ENCODE measurements at places on chromosomes 11 and 22. TPM values are rescaled to one million over a fixed set of nuclear protein-coding genes. Genes with fewer than 3 reads are reported as not detected.

DNA sequence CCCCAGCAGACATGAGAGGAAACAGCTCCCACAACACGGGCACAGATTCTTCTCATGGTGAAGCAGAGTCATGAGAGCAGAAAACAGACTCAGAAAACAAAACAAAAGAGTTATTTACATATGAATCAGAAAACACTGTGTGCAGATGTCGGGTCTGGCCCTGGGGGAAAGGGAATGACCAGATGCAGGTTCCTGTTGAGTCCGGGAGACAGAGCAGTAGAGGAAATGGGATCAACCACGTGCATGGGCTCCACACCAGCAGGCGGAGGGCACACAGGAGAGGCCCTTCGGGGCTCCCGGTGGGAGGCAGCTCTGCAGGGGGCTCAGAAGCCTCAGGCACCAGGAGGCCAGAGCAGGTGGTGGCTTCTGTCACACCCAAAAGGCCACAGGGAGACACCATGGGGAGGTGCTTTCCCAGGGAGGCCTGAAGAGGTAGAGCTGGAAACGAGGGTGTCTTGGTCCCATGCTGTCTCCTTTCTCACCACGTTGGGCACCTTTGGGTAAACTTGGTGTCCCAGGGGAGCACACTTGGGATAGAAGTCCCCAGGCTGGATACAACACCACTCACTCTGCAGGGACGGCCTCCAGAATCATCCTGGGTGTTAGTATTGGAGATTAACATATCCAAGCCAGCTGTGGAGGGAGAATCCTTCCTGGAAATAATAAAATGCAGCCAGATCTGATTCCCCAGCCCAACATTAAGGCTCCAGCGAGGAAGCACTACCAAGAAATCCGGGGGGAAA is 764.7 kb downstream of the BRD1 start:
- no peak for DNase-seq
- peaks cover 15% of the 10 kb centered on the region for H3K27me3 ChIP-seq

GRCh38 chr22:27554841-27555456 is 246.6 kb downstream of the MN1 start:
- peaks cover 32% of the 10 kb centered on the region for H3K27me3 ChIP-seq
- H3K4me3 ChIP-seq, result no peak overlapping the region
- H3K36me3 ChIP-seq, result no peaks in the 10 kb centered on the region
- no peak overlapping the region for H3K27ac ChIP-seq
- DNase-seq, result no peak

GRCh38 chr11:34185926-34186841 is 80.8 kb downstream of the NAT10 start:
- H3K27me3 ChIP-seq, result no peaks in the 10 kb centered on the region
- H3K36me3 ChIP-seq, result no peaks in the 10 kb centered on the region
- no peak overlapping the region for H3K4me3 ChIP-seq
- DNase-seq, result no peak

- H3K36me3 ChIP-seq, result peaks cover 3% of the 10 kb centered on the region
- H3K27ac ChIP-seq, result peak overlapping the region; percentile 68
- no peak for DNase-seq
- H3K4me1 ChIP-seq, result peaks cover 12% of the 10 kb centered on the region
- no peak overlapping the region for H3K4me3 ChIP-seq
These were observed 26.0 kb downstream of the PARVA start for GRCh38 chr11:12403122-12403996.

GRCh38 chr22:32606181-32606580 is 131.6 kb downstream of the FBXO7 start:
- H3K27ac ChIP-seq, result no peak overlapping the region
- H3K27me3 ChIP-seq, result peaks cover 4% of the 10 kb centered on the region
- H3K4me3 ChIP-seq, result no peak overlapping the region
- H3K36me3 ChIP-seq, result no peaks in the 10 kb centered on the region
- no peak for DNase-seq
- H3K4me1 ChIP-seq, result no peaks in the 10 kb centered on the region

DNA sequence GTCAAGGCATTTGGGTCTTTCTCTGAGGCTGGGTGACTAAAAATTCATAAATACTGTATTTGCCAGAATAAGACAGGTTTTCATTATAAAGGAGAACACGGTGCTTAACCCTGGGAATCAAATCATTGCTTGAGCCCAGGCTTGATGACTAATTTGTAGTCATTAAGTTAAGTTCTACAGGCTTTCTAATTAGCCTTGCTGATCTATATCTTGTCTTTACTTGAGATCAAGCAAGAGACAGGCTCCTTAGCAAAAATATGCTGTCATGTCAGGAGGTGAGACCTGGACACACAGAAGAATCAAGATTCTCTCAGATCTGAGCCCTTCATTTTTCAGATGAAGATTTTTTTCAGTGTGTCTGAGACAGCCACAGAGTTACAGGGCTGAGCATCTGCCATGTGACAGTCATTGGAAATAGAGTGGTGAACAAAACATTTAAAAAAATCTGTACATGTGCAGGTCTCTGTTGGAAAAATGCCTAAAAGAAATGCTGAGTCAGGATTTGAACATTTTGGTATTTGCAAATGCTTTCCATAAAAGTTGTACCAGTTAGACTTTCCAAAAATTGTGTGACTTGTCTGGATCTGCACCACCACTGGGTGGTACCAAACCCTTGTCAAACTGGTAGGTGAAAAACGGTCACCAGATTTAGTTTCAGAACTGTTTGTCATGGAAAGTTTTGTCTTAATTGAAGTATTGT is 14.6 kb downstream of the ACAT1 start:
- H3K27me3 ChIP-seq, result no peaks in the 10 kb centered on the region
- H3K4me3 ChIP-seq, result no peak overlapping the region
- H3K27ac ChIP-seq, result no peak overlapping the region
- H3K36me3 ChIP-seq, result peaks cover 15% of the 10 kb centered on the region
- no peaks in the 10 kb centered on the region for H3K4me1 ChIP-seq

DNA sequence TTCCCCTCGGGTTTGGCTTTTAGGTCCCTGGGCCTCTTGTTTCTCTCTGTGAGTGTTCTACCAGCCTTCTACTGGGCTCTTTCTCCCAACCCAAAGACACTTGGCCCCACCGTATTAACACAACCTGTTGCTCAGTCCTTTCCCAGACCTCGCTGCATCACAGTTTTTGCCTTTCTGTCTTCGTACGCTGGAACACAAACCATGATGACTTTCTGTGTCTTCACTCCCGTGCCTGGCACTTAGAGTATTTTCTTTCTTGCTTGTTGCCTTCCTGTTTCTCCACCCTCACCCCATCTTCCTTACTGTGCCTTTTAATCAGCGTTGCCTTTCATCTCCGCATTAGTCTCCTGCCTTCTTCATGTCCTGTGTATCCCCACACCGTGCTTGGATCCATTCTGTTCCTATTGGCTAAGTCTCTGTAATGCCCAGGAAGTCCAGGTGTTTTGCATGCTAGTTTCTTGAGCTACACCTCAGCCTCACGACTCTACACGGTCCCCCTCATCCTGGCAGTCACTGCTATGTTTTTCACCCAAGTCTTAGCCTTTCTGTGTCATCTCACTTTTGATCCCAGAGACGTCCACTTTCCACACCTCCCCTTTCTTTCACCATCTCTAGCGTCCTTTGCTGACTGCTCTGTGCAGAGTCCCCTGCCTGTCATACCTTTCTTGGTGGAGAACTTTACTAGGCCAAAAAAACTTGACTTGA is 1.6 kb downstream of the MARK2 start:
- H3K27ac ChIP-seq, result peak overlapping the region; percentile 96
- H3K4me1 ChIP-seq, result peaks cover 50% of the 10 kb centered on the region
- no peak for DNase-seq
- peaks cover 4% of the 10 kb centered on the region for H3K36me3 ChIP-seq
- H3K4me3 ChIP-seq, result peak overlapping the region; percentile 92

- no peaks in the 10 kb centered on the region for H3K4me1 ChIP-seq
- no peaks in the 10 kb centered on the region for H3K27me3 ChIP-seq
- H3K36me3 ChIP-seq, result peaks cover 13% of the 10 kb centered on the region
- no peak overlapping the region for H3K27ac ChIP-seq
- H3K4me3 ChIP-seq, result no peak overlapping the region
These were observed 14.3 kb downstream of the PISD start for GRCh38 chr22:31647523-31648320.

DNA sequence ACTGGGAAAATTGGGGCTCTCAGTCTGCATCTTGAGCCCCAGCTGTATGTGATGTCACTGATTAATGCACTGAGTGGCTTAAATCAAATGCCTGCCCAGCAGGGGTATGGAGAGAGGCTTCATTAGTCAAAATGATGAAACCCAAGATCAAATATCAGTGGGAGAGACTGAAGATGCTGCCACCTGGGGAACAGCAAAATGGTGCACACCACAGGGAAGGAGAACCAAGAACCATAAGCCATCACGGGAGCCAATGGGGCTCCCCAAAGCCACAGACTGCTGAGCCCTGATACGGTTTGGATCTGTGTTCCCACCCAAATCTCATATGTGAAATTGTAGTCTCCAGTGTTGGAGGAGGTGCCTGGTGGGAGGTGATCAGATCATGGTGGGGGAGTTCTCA is 85.6 kb downstream of the CTTN start:
- H3K4me3 ChIP-seq, result no peak overlapping the region
- peaks cover 15% of the 10 kb centered on the region for H3K36me3 ChIP-seq
- DNase-seq, result no peak
- H3K4me1 ChIP-seq, result no peaks in the 10 kb centered on the region

DNA sequence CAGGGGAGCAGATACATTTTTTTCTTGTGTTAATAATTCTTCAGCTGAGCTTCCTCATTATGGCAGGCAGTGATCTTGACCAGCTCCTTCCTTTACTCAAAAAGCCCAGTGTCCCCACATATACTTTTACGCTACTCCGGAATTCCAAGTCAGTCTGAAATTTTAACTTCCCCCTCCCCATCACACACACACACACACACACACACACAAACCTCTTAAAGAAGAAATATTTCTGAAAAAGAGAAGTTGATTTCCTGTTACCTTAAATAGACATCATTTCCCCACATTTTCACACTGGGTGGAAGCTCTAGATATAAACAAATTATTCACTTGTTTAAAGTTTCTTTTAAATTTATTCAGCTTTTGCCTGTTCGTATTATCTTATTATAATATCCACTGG is 113.9 kb downstream of the DBX1 start:
- H3K27ac ChIP-seq, result no peak overlapping the region
- H3K4me3 ChIP-seq, result no peak overlapping the region
- no peaks in the 10 kb centered on the region for H3K27me3 ChIP-seq
- peaks cover 15% of the 10 kb centered on the region for H3K4me1 ChIP-seq
- H3K36me3 ChIP-seq, result peaks cover 32% of the 10 kb centered on the region
- DNase-seq, result no peak

DNA sequence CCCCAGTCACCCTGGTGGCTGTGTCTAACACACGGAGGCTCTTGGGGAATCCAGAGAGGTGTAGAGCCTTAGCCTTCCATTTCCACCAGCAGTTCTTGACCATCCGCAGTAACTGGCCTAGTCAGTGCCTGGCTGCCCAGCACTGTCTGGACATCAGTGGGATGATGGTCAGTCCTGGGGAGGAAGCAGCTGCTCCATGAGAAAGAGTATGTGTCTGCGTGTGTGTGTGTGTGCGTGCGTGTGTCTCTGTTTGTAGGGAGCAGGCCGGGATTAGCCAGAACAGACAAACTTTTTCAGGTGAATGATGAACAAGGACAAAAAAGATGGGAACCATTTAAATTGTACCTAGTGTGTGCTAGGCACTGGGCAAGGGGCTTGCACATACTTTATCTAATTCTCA is 109.3 kb upstream of the SYT13 start:
- H3K36me3 ChIP-seq, result no peaks in the 10 kb centered on the region
- DNase-seq, result no peak
- no peak overlapping the region for H3K4me3 ChIP-seq
- H3K27me3 ChIP-seq, result peaks cover 11% of the 10 kb centered on the region
- no peak overlapping the region for H3K27ac ChIP-seq

DNA sequence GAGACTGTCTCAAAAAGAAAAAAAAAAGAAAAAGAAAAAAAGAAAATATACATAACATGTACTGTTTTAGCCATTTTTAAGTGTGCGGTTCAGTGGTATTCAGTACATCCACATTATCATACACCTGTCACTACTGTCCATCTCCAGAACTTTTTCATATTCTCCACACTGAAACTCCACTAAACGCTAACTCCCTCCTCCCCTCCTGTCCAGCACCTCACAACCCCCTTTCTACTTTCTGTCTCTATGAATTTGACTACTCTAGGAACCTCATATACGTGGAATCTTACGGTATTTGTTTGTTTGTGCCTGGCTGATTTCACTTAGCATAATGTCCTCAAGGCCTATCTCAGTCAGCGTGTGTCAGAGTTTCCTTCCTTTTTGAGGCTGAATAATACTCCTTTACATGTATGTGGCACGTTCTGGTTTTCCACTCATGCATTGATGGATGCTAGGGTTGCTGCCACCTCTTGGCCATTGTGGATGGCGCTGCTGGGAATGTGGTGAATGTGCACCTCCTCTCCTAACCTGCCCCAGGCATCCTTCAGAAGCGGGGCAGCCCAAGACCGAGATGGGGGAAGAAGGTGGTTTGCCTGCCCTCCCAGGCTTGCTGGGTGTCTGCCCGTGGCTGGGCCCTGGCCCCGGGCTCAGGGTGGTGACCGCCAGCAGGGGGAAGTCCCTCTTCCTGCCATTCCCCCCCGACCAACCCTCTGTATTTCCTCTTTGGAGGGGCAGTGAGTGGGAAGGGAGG is 60.5 kb downstream of the BCR start:
- H3K27ac ChIP-seq, result peak overlapping the region; percentile 62
- peaks cover 7% of the 10 kb centered on the region for H3K36me3 ChIP-seq
- no peaks in the 10 kb centered on the region for H3K27me3 ChIP-seq
- no peak for DNase-seq
- H3K4me1 ChIP-seq, result peaks cover 56% of the 10 kb centered on the region

- DNase-seq, result no peak
- peak overlapping the region; percentile 76 for H3K27ac ChIP-seq
- H3K4me1 ChIP-seq, result peaks cover 16% of the 10 kb centered on the region
- H3K4me3 ChIP-seq, result no peak overlapping the region
- H3K36me3 ChIP-seq, result peaks cover 15% of the 10 kb centered on the region
- no peaks in the 10 kb centered on the region for H3K27me3 ChIP-seq
These were observed 172.5 kb downstream of the TBC1D22A start for GRCh38 chr22:46934746-46935491.

- H3K36me3 ChIP-seq, result no peaks in the 10 kb centered on the region
- H3K27ac ChIP-seq, result no peak overlapping the region
- no peaks in the 10 kb centered on the region for H3K4me1 ChIP-seq
- H3K4me3 ChIP-seq, result no peak overlapping the region
These were observed 6.6 kb upstream of the USP2 start for GRCh38 chr11:119388103-119388502.

The POU2AF1 gene
- total RNA-seq, result 0.58 TPM

- H3K36me3 ChIP-seq, result no peaks in the 10 kb centered on the region
- H3K27me3 ChIP-seq, result no peaks in the 10 kb centered on the region
- H3K4me3 ChIP-seq, result no peak overlapping the region
- H3K27ac ChIP-seq, result no peak overlapping the region
These were observed 5.5 kb downstream of the GRK3 start for GRCh38 chr22:25569983-25570382.

DNA sequence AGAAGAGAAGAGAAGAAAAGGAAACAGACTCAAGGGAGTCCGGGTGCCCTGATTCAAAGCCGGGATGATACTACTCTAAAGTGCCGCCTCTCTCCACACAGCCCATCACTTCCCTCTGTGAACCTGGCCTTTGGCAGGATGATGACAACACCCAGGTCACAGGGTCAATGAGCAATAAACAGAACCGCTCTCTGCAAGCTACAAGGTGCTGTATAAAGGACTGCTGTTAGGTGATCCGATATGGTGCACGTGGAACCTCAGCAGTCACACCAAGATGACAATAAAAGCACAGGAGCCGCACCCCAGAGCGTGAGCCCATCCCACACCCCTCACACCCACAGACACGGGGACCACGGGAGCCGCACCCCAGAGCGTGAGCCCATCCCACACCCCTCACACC is 10.7 kb downstream of the TTLL1 start:
- peaks cover 5% of the 10 kb centered on the region for H3K4me1 ChIP-seq
- H3K36me3 ChIP-seq, result peaks cover 9% of the 10 kb centered on the region
- H3K27me3 ChIP-seq, result peaks cover 4% of the 10 kb centered on the region
- H3K4me3 ChIP-seq, result no peak overlapping the region

- H3K36me3 ChIP-seq, result no peaks in the 10 kb centered on the region
- H3K4me1 ChIP-seq, result no peaks in the 10 kb centered on the region
- H3K27ac ChIP-seq, result no peak overlapping the region
- H3K4me3 ChIP-seq, result no peak overlapping the region
- peaks cover 14% of the 10 kb centered on the region for H3K27me3 ChIP-seq
These were observed 41.7 kb downstream of the OTOG start for GRCh38 chr11:17588721-17589120.

All from progenitor cell of endocrine pancreas (in vitro differentiated cells).